ENCODE measurements at places on chromosomes 6 and 20.

DNA sequence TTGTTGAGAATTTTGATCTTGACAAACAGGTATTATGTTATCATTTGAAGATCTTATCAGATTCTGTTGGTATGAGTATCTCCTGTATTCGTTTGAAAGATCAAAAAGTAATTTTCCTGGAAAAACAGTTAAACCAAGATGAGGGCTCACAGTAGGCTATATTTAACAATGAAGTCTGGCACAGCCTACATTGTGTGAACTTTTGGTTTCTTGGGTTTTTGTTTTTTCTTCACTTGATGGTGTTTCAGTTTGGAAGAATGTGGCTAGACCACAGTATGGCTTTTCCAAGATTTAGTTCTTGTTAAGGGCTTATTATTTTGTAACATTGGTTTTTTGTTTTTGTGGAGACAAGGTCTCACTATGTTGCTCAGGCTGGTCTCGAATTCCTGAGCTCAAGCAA lies 306.4 kb downstream of the CDKAL1 start:
- DNase-seq: no peak

DNA sequence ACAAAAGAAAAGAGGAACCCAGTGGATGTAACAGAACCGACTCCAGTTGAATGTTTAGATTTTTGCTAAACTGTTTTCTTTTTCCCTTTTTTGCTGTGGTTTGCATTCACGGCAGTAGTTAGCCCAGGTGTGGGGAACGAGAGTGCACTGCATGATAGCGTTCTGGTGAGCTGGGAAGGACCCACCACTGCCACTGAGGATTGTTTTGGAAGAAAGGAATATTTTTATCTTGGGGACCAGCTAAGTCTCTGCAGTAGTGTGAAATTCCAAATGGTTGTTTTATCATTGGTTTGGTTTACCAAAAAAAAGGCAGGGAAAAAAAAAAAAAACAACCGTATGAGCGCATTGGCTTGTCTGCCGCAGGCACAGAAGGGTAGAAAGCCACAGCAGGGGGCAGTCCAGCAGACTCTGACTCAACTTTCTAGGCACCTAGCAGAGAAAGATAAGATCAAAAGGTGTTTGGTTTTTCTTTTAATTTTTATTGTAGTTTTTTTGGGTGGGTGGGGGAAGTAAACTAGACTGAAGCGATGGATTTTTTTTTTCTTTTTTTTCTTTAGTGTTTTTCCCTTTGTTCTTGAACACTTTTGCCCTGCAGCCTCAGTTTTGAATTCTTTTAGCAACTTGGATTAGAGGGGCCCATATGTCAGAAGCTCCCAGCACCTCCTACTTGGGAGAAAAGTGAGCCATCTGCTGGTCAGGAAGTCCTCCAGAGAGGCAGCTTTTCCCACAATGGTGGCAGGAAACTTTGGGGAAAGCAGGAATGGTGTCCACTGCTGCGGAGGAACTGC lies 13.5 kb upstream of the RAB5IF start:
- DNase-seq: no peak

DNA sequence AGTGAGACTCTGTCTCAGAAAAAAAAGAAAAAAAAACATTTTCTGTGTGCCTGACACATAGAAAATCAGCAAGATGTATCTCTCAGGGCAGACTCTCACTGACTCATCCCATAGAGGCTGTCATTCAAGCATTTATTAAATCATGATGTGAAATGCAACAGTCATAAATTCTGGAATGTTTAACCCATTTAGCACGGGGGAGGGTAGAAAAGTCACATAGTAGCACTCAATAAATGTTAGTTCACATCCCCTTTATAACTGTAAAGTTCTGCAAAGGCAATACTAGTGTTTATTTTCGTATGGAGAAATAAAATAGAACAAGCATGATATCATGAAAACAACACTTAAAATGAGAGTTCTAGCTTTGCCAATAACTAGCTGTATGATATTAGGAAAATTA lies 15.5 kb upstream of the CARMIL1 start:
- DNase-seq: no peak

DNA sequence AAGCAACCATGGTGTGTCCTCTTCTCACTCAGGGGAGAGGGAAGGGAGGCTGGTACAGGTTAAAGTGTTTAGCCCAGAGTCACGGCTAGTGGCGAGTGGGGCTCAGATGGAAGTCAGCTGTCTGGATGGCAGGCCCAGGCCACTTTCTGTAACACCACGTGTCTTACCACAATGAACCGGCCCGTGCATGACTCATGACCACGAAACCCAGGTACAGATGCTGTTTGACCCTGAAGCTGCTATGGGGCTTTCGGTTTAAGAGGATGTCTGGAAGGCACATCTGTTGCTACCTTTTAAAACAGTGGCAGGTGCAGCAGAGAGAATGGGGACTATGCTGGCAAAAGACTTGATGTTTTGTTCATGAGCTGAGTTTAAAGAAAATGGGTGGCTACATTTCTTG lies 36.5 kb upstream of the MPC1 start:
- no peak for DNase-seq

- DNase-seq: no peak
These were observed 102.0 kb downstream of the ADAT2 start for GRCh38 chr6:143348531-143348930.

DNA sequence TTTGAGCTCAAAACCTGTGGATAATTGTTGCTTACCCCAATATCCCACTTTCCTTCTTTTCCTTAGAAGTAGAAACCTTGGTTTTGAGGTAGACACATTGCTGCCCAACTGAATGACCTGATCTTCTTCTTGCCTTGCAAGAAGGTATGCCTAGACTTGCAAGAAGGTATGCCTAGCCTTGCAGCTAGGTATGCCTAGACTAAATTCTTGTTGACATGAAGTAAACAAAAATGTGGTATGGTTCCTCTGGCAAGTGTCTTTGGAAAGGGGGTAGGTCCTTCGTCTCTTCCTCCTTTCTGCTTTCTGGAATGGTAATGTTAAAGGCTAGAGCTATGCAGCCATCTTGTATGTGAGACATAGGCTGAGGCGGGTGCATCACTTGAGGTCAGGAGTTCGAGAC lies 129.2 kb downstream of the GMPR start:
- DNase-seq: no peak

DNA sequence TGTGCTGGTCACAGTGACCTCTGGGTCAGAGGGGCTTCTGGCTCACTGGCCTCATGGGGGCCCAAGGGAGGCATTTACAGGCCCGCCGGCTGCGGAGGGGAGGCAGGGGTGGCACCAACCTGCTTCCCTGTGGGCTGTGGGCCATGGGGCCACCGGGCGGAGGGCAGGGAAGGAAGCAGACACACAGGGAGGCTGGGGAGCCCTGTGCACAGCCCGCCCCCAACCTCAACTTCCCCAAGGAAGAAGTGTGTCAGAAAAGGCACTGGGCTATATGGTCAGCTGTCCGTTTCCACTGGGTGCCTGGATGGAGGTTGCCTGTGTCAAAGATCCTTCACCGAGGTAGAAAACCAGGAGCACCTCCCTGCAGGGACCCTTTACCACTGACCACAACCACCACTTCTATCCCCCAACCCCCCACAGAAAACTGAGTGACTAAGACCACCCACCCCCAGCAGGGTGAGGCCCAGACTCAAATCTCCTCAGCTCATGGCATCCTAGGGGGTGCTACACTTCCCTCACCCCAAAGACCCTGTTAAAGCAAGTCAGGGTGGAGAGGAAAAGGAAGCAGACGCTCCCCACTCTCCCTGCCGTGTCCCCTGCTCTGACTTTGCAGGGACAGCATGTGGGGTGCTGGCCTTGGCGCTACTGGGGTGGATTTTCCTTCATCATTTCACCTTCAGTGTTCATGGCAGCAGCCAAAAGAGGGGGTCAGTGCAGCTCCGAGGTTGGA lies 5.6 kb downstream of the CST3 start:
- DNase-seq: no peak

- DNase-seq: no peak
These were observed 132.3 kb downstream of the LMBRD1 start for GRCh38 chr6:69664551-69664950.

- DNase-seq: no peak
These were observed 50.3 kb downstream of the DEK start for GRCh38 chr6:18214003-18214402.

DNA sequence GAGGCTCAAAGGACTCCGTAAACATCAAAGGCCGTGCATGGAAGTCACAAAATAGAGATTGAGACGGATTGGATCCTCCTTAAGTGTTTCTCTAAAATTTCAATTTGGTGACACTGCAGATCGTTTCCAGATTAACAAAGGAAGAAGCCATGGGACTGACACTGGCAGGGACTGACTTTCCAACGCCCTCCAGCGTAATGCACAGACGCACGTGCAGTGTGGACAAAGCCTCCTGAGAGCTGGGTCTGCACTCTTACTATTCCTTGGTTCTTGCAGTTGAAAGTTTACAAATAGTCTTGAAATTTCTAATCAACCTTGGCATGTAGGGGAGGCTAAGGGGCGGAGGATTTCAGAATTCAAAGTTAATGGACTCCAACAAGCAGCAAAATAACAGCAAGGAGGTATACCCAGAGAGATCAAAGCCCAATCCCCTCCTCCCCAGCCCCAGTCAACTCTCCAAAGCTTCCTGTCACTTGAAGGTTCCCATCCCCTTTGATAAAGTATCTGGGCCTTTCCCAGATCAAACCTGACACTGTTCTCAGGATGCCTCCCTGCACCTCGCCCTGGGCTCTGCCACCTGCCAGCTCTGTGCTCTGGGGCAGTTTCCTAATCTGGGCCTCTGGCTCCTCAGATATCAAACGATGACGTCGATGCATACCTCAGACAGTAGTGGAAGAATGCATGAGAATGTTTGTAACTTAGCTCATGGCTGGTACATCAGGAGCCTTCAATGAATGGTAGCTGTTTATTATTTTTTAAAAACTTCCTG lies 106.5 kb upstream of the TRAF3IP2 start:
- DNase-seq: peak; percentile 43

DNA sequence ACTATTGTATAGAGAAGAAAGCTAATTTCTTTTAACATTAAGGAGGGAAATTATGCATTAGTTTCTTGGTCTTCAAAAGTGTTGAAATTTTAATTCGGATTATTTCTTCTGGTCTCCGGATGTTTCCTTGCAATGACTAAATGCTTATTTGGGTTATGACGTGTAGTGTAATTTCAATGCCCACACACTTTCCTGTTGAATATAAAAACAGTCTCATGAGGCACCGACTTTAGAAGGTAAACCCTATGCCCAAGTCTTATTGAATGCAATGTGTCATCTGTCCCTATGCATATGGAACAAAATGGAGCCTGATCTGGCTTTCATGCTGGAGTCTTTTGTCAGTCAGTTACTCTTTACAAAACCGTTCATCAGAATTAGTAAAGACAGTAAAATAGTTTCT lies 17.7 kb downstream of the GJA1 start:
- no peak for DNase-seq

- DNase-seq: peak; percentile 90
These were observed 55.8 kb downstream of the SNAI1 start for GRCh38 chr20:50038574-50038991.

DNA sequence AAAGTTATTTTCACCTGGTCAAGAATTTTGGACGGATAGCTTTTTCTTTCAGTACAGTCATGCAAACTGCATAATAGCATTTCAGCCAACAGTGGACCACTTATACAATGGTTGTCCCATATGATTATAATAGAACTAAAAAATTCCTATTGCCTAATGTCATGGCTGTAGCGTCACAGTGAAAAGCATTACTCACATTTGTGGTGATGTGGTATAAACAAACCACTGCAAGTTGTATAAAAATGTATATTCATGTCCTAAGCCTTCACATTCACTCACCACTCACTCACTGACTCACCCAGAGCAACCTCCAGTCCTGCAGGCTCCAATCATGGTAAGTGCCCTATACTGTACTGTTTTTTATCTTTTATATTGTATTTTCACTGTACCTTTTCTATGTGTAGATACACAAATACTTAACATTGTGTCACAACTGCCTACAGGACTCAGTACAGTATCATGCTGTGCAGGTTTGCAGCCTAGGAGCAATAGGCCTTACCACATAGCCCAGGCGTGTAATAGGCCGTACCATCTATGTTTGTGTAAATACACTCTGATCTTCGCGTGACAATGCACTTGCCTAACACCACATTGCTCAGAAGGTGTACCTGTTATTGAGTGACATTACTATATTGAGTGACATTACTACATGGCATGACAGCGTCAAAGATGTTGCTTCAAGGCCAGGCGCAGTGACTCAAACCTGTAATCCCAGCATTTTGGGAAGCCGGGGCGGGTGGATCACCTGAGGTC lies 17.9 kb downstream of the ABHD12 start:
- DNase-seq: no peak

DNA sequence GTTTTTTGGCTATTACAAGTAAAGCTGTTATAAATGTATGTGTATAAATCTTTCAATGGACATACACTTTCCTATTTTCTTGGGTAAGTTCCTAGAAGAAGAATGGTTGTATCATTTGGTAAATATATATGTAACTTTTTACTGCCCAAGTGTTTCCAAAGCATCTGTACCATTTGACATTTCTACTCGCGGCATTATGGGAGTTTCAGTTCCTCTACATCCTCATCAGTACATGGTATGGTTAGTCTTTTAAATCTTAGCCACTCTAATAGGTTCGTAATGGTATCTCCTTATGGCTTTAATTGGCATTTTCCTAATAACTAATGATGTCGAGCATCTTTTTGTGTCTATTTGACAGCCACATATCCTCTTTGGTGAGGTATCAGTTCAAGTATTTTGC lies 12.9 kb downstream of the SNPH start:
- DNase-seq: no peak

DNA sequence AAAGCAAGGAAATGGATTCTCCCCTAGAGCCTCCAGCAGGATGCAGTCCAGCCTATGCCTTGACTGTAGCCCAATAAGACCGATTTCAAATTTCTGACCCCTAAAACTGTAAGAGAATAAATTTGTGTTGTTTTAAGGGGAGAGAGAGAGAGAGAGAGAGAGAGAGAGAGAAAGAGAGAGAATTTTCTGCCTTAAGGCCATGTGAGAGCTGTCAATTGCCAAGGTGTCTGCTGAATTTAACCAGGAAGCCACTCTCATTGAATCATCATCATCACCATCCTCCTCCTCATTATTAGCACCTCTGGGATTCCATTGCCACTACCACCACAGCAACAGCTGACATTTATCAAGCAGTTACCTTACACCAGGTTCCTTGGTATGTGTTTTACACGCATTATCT lies 27.8 kb upstream of the TNFRSF21 start:
- no peak for DNase-seq

DNA sequence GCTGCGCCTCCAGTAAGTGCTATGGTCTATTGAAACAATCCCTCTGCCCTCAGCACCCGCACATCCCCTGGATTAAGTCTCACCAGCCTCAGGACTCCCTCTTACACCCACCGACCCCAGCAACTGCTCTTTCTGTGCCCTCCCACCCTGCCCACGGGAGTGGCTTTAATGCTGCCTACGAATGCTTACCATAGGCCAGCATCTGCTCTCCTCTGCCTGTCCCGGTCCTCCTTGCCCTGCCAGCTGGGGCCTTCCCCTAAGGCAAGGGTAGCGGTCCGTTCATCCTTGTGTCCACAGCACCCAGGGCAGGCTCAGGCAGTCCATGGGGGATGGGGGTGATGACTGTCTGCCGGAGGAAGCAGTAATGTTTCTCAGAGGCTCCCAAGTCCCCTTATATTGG lies 4.1 kb downstream of the EBF4 start:
- DNase-seq: no peak

- no peak for DNase-seq
These were observed 1.5 kb upstream of the CRIP3 start for GRCh38 chr6:43310134-43310533.

Measured in NCI-H1417 (cell line).